Posterior cingulate gyrus (tissue), 11 donors: ENCODE measurements at places on chromosomes 5 and 9.

- DNase-seq, result no peak
These were observed 209.1 kb downstream of the ASTN2 start for GRCh38 chr9:117205806-117206205.

DNA sequence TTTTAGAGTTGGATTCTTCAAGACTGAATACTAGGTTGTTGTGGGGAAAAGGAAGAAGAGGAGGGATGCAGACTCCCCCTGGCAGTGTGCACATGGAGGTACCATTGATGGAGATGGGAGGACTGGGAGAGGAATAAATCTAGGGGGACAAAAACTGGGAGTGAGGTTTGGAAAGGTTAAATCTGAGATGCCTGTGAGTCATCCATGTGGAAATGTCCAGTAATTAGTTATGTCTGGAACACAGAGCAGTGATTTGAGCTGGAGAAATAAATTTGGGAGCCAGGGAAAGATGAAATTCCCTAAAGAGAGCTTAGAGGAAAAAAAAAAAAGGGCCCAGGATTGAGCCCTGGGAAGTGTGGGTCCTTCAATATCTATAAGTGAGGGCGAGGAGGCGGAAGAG is 8.0 kb upstream of the CCIN start:
- no peak for DNase-seq

DNA sequence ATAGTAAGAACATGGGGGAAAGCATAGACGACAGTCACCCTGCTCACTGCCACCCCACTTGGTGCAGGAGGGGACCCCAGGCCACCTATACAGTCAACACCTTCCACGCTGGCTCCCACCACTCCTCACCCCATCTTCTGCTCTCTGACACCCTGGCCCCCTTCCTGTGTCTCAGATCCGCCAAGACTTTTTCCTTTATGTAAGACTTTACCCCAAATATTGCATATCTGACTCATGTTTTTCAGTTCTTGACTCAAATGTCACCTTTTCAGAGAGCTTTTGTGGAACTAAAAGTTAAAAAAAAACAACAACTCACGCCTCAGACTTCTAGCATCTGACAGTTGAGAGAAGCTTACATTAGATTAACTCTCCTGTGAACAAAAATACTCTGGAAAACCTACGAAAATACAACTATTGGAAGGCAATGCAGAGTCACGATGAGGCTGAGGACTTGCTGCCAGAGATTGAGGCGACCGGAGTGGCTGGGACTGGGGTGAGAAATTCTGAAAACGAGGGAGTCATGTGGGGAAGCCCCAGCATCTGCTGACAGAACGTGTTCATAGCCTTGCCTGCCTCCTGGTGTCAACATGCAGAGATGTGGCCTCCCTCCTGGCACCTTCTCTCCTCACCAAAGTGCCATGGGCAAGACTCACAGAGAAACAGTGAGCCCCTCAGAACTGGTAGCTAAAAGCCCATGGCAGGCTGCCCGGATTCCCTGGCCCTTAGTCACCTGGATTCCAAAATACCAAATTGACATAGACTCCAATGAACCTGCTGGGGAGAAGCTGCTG is 22.4 kb upstream of the FCN2 start:
- peak; percentile 85 for DNase-seq

- DNase-seq, result no peak
These were observed 21.6 kb downstream of the MRPL22 start for GRCh38 chr5:154962494-154962893.

DNA sequence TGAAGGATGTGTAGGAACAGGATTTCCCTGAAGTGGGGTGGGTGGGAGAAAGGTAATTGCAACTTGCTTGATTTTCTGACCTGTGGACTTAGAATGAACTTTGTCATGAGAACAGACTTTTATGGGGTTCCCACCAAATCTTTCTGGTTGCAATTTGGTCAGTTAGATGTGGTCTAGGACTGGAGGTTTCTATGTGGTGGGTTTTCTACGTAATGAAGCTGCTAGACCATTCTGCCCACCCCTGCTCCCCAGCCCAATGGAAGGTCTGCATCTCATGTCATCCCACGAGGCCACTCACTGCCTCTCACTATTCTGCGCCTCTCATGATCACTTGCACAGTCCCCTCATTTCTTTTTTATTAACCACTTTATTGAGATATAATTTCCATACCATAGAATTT is 37.9 kb upstream of the GZMA start:
- DNase-seq, result no peak

- no peak for DNase-seq
These were observed 105.9 kb upstream of the RAI14 start for GRCh38 chr5:34550247-34550646.

GRCh38 chr5:15513911-15514310 is 13.9 kb downstream of the FBXL7 start:
- no peak for DNase-seq

DNA sequence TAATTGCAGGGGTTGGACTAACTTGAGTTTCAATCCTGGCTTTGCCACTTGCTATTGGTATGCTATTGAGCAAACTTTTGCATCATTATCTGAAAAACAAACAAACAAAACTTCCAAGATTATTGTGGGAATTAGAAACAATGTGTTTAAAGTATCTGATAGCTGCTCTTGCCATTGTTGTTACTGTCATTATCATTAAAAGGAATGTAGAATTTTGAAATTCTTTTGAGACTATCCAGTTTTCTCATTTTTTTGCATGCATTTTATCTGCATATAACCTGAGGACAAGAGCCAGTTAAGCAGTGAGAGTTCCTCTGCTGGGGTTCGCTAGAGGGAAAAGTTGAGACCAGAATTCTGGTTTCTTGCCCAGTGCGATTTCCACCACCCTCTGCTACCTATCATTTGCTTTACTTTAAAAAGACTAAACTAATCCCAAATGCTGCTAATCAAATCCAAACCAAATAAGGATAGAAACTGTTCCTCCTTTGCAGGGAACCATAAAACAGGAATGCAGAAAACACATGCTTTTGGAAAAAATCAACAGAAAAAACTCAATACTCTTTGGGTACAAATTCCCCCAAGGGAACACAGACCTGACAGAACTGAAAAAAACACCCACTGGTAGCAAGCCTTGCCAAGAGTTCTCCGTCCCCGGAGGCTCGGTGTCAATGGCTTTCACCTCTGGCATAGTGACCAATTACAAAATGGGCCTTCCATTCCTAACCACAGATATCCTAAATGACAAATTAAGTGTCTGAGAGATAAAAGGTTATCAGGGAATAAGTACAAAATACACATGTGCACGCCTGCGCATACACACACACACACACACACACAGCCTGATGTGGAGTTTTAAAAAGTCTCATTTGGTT is 373.7 kb downstream of the ARL15 start:
- no peak for DNase-seq

DNA sequence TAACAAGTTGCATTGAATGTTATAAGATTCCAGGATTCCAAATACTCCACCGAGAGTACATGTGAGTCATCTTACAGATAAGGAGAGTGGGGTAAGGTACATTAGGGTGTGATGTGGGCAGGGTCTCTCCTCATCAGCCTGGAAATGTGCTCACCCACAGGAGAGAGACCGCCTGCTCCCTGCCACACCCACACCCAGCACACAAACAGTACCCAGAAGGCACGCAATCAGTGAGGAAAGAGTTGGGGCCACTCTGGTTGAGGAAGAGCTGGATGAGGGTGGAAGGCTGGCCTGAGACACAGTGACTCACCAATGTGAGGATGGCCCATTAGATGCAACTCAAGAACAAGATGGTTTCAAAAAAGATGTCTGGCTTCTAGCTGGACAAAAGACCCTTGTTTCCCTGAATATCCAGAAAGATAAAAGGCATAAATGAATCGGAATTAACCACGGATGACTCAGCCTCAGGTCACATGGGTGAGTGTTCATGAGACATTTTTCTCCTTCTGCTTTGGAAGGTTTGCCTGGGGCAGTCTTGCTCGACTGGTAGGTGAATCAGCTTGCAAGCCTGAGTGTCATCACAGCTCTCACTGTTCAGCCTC is 51.1 kb upstream of the LHFPL2 start:
- DNase-seq, result no peak

- no peak for DNase-seq
These were observed 597.4 kb upstream of the PTGER4 start for GRCh38 chr5:40082313-40082712.

GRCh38 chr5:28691526-28691925 is 1653.1 kb upstream of the CDH9 start:
- DNase-seq, result no peak

- no peak for DNase-seq
These were observed 6.9 kb downstream of the PBX3 start for GRCh38 chr9:125754096-125754495.

DNA sequence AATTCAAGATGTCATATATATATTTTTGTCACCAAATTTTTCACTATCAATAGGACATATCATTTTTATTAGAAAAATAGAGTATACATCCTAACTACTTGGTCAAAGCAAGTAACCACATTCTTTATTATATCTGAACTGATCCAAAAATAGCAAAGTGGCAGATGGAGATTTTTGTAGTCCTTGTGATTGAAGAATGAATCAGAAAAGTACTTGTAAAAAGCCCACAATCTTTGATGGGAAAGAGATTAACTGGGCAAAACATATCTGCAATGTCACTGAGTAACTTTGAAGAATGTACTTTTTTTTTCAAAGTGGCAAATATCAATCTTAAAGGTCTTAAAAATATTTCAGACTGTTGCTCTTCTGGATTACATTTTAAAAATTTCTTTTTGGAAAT is 1040.6 kb upstream of the SEMA6A start:
- no peak for DNase-seq

GRCh38 chr5:154516475-154516874 is 38.4 kb upstream of the HAND1 start:
- no peak for DNase-seq

- DNase-seq, result no peak
These were observed 282.3 kb upstream of the TUT7 start for GRCh38 chr9:86636519-86636918.

DNA sequence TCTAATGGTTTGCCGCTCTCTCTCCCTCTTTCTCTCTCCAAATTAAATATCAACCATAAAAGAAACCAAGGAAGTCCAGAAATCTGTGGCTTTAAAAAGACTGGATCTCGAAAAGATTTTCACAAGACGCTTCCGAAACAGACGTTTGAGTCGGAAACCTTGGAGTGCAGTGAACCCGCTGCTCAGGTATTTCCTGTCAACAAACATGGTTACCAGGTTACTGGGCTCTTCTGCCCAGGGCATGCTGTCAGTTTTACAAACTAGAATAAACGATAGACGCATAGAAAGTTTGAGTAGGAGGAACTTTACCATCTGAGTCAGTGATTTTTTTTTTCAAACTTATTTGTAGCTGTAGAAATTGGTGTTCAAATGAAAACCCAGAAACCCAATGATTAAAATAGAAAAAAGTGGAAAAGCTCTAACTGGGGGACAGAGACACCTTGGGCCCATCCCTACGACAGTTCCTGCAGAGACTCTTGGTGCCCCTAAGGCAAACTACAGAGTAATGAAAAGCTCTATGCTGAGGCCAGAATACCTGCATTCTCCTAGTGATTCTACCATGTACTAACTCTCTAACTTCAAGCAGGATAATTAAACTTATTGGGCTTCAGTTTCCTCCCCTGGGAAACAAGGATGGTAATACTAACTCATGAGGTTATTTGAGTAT is 90.0 kb downstream of the DOCK8 start:
- DNase-seq, result no peak

- peak; percentile 94 for DNase-seq
These were observed 13.1 kb downstream of the HMHB1 start for GRCh38 chr5:143824851-143825720.

DNA sequence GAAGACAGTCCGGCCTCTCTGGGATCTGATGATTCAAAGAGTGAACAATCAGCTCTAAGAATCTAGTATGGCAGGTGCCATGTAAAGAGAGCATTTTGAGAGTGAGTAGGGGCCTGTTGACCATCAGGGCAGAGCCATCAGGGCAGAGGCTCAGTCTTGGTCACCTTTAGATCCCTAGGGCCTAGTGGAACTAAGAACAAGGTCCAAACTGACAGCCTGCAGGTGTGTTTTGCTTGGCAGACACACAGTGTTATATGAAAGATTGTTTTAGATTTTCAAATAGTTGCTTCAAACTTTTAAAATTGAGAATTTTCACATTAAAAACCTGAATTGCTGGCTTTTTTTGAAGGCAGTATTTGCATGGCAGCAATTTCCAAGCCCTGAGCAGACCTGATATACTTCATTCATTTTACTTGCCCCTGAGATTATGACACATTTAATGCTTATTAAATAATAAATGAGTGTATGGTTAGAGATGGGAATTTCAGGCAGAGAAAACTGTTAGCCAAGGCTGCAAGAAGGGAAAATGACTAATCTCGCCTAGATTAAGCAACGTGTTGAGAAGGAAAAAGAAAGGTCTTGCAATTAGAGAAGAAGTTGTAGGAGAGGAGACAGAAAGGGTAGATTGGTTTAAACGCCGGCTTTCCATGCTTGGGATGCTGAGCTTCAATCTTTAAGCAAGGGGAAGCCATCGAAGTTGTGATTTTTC is 279.6 kb downstream of the ARRDC3 start:
- no peak for DNase-seq

DNA sequence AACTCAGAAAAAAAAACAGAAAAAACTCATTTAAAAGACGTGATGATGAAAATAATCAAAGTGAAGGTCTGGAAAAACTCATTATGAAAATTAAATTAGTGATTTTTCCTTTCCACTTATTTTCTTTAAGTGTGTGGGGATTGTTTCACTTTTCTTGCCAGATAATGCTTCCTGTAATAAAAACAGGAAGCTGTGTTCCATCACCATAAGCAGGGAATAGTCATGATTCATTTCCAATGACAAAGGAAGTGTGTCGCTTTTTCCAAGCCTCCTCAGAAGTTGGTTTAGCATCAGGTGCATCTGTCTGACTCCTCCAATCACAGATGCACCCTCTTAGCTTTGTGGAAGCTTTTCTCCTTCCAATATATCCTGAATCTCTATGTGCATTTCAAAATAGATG is 2068.7 kb downstream of the MAT2B start:
- no peak for DNase-seq

DNA sequence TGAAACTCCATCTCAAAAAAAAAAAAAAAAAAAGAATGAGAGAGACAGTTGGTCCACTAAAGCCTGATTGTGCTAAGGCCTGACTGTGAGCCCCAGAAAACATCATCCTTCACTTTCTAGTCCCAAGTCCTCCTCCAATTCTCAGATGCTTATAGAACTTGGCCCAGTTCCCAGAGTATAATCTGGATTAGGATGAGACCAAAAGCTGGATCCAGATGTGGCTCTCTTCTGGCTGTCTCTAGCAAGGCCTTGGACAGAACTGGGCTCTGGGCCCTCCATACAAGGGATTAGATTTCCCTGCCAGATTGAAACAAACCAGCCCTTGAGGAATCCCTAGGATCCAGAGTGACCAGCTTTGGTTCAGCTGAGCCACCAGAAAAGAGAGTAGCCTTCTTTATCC is 98.4 kb upstream of the ZNF366 start:
- no peak for DNase-seq
